ENCODE measurements at places on chromosomes 2 and 18.

DNA sequence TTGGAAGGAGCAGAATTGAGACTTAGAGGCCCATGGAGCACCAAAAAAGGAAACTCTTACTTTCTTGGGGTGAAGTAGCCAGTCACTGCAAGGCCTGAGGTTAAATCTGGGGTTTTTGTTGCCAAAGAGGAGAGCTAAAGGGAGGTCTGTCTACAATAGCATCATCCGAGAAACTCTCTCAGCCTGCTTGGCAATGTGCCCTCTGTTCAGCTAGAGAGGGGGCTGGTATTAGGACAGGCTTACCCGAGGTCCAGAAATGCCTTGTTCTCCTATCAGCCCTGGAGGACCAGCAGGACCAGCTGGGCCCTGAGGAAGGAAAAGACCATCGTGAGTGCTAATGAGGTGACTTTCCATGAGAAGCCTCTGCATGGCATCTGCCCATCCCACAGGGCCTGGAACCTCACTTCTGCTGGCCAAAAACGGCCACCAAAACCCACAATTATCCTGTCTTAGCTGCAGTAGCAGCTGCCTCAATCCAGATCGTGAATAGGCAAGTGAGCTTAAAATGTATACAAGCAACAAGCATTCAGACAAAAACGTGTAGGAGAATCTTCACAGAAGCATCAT lies 61.6 kb downstream of the COL6A3 start:
- no peak for DNase-seq

GRCh38 chr2:160140471-160140870 lies 59.6 kb downstream of the ITGB6 start:
- no peak for DNase-seq

- DNase-seq, result no peak
Measured at GRCh38 chr2:201194097-201194496, 11.2 kb downstream of the CASP10 start.

DNA sequence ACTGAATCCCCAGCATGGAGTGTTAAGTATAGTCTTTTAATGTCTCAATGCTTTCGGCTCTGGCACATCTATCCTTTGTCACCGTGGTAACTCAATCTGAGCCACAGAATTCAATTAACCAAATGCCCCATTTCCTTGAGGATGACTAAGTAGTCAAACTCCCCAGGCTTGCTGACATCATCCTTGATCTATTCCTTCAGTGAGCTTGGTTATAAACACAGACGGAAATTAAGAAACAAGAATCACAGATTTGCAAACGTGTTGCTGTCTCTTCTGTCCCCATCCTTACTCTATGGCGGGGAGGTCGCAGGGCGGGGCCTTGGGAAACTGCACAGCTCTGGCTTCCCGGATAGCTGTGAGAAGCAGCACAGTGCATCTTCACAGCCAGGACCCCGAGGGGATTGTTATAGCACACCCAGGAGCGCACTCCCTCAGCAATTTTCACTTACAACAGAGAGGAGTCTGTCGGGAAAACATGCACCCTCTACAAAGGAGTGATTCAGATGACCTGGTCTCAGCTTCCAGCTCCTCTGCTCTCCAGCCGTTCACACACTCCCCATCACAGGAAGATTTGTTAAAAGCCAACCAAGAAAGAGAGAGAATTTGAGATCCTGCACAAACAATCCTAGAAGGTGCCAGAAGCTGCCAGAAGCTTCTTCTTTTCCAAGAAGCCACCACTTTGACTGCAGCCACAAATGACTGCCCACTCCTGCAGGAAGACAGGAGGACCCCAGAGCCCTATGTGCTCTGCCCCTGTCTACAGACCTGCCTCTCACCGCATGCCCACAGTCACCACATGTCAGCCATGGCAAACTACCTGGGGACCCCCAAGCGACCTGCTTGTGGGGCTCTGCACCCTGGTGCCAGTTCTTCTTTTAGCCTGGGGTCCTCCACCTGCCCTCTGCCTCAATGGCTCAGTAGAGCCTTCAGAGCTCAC lies 44.9 kb upstream of the YWHAQ start:
- DNase-seq, result no peak

DNA sequence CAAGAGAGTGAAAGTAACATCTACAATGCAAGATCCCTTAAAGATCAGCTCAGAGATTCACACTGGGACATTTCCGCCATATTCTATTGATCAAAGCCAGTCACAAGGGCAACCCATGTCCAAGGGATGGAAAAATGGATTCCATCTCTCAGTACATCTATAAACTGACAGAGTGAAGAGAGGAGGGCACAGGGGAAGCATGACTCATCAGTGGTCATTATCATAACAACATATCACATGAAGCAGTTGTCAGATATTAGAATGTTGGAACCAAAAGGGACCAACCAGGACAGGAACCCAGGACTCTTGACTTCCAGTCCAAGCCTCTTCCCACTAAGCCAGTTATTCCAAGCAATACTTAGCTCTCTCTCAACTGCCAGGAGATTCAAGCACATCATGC lies 54.9 kb upstream of the IGFBP2 start:
- no peak for DNase-seq

- no peak for DNase-seq
Measured at GRCh38 chr2:106572541-106573450, 85.6 kb downstream of the CD8B2 start.

GRCh38 chr18:42053188-42053781 lies 98.3 kb downstream of the PIK3C3 start:
- DNase-seq, result peak; percentile 57

- DNase-seq, result no peak
Measured at GRCh38 chr2:155141418-155141817, 442.9 kb downstream of the KCNJ3 start.

DNA sequence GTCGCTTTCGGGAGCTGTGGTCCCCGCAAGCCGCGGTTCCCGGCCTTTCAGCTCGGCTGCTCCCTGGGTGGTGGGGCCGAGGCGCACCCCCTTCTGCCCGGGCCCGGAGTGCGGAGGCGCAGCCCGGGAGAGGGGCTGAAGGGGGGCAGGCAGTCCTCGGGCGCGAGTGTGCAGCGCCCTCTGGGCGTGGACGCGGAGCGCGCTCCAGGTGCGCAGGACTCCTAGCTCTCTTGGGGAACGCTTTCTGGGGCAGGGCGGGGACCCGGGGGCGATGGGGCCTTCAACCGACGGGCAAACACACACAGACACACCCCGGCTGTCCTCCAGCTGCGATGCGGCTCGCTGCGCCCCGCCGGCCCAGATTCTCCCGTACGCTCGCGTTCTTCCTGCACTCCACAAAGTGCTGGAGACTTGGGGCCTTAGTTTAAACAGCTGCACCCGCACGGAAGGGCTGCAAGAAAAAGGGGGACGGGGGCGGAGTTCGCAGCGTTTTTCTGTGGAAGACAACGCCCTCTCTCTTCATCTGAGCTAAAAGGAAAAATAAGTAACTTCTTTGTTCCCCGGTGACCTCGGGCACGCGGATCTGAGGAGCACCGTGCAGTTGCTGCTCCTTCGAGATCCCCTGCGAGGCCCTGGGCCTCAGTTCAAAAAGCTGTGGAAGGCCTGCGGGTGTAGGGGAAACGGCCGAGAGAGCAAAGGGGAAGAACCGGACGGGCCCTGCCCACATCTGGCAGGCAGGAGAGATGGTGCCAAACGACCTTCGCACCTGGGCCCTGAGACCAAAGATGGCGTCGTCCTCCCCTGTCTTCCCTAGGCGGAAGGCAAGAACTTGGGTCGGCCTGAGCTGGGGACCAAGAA lies 593 bp upstream of the SDC1 start:
- DNase-seq, result peak; percentile 26

DNA sequence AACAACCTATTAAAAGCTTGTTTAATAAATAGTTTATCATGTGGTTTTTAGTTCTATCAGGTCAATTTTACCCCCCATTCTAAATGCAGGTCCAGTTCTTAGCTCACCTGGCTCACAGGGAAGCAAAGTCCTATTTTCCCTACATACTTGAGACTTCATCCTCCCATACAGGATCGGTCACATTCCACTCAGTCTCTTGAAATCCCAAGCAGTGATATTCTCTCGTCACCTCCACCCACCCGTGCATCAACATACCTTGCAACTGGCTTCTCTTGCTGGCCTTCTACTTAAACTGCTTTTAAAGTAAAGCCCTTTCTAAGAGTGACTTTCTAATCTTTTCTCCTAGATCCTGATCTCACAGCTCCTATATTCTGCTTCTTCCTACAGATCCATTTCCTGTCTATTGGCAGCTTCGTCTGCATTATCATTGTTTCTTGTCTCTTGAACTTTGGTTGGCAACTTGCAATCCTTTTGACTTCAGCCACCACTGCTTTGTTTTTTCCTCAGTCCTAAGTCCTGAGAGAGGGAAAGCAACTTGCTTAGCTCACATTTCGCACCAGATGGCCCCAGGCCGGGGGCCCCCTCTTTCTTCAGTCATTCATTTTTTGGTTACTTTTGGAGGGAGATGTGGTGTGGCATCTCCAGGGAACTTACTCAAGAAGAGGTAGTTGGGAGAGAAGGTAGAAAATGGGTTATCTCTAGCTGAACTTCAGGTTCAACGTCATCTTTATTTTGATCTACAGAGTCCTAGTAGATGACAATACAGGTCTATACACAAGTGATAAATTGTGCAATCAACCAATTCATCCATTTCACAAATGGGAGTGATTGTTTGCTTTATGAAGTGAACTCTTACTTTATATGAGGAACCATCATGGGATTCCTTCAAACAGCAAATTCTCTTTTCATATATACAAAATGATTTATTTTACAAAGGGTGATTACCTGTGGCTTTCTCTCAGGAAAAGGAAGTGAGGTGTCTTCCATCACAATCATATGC lies 23.9 kb upstream of the NCOA1 start:
- no peak for DNase-seq

GRCh38 chr2:118614841-118615271 lies 232.6 kb downstream of the EN1 start:
- DNase-seq, result no peak

DNA sequence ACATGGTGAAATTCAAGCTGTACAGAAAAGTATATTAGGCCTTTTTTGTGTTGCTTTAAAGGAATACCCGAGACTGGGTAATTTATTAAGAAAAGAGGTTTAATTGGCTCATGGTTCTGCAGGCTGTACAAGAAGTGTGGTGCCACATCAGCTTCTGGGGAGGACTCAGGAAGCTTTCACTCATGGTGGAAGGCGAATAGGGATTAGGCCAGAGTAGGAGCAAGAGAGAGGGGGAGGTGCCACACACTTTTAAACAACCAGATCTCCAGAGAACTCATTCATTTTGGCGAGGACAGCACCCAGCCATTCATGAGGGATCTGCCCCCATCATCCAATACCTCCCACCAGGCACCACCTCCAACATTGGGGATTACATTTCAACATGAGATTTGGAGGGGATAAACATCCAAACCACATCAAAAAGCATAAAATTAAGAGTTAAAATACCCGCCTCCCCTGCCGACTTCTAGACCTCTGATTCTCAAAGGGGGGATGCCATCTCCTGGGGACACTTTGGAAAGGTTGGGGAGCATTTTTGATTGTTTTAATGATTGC lies 15.1 kb upstream of the LIPG start:
- no peak for DNase-seq

- no peak for DNase-seq
Measured at GRCh38 chr2:75788902-75789301, 78.2 kb upstream of the GCFC2 start.

DNA sequence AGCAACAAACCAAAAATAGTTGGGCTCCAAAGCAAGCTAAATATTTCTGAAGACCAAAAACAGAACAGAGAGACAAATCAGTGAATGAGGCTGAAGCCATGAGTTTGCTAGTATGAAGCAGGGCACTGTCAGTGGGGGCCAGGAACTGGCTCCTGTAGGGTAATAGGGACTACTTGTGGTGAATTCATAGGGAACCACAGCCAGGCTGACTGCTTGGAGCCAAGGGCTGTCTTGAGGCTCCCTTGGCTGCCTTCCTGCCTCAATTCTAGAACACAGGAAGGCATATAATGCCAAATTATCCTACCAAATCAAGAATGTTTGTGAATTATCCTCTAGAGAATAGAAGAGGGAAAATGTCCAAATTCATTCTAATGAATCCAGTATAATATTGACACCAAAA lies 406.0 kb downstream of the CCDC85A start:
- DNase-seq, result no peak

- DNase-seq, result no peak
Measured at GRCh38 chr2:1701556-1702185, 42.6 kb downstream of the PXDN start.

DNA sequence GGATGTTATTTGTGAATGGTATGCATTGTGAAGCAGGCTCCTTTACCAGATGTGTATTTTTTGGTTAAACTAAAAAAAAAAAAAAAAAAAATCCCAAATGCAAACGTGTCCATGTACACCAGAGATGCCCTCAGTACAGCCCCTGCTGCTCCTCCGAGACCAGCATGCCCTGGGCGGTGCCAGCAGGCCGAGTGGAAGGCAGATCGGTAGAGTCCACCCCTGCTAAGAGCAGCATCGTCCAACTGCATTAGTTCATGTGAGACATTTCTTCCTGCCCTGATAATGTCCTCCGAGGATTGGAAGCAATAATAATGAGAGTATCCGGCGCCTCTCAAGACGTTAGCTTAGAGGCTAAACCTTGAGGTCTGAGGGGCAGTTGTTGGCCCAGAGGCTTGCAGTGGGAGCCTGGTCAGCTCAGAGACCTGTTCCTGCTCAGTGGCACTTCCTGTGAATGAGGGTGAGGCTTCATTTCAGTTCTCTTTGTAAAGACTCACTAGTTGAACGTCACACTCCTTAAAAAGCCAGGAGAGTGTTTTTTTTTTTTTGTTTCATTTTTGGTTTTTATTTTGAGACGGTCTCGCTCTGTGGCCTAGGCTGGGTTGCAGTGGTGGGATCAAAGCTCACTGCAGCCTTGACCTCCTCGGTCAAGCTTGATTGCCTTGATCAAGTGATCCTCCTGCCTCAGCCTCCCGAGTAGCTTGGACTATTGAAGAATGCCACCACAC lies 5.6 kb downstream of the SLC66A3 start:
- DNase-seq, result no peak

GRCh38 chr18:4842751-4843150 lies 354.3 kb downstream of the AKAIN1 start:
- DNase-seq, result no peak

- no peak for DNase-seq
Measured at GRCh38 chr2:101597347-101597944, 100.1 kb upstream of the MAP4K4 start.

- DNase-seq, result no peak
Measured at GRCh38 chr18:4524096-4524495, 69.0 kb upstream of the DLGAP1 start.

- peak; percentile 10 for DNase-seq
Measured at GRCh38 chr18:23135550-23136325, 453 bp downstream of the CABLES1 start.

GRCh38 chr2:141021109-141021508 lies 1109.7 kb downstream of the LRP1B start:
- DNase-seq, result no peak

GRCh38 chr2:207571370-207571769 lies 41.6 kb downstream of the CREB1 start:
- DNase-seq, result no peak

- no peak for DNase-seq
Measured at GRCh38 chr2:33946193-33946592, 347.1 kb upstream of the FAM98A start.

GRCh38 chr2:217837530-217837929 lies 165.3 kb downstream of the TNS1 start:
- no peak for DNase-seq

- DNase-seq, result no peak
Measured at GRCh38 chr2:76478266-76479035, 767.7 kb upstream of the GCFC2 start.
